ENCODE measurements at places on chromosomes 1 and 21.

DNA sequence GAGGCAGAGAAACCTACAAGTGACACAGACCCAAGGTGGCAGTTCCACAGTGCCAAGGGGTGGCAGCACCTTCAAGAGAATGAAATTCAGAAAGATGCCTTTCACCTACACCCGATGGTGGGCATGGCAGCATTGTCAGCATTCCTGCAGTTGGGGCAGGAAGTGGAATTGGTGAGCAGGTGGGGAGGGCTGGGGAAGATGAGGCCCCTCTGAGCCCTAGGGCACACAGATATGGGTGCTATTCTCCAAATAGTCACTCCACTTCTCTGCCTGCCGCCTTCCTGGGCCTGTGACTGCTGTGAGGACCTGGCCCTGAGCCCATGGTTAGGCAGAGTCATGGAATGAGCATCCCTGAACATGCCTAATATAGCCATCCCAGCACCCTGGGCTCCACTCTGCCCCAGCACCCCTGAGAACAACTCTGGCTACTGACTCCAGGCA is 8.3 kb downstream of the SHISA4 start:
- DNase-seq, result no peak

GRCh38 chr1:116710420-116711262 is 43.1 kb upstream of the IGSF3 start:
- DNase-seq, result no peak

GRCh38 chr1:111399792-111400610 is 27.5 kb downstream of the OVGP1 start:
- DNase-seq, result peak; percentile 32

GRCh38 chr1:2067393-2067792 is 17.2 kb downstream of the PRKCZ start:
- DNase-seq, result no peak

DNA sequence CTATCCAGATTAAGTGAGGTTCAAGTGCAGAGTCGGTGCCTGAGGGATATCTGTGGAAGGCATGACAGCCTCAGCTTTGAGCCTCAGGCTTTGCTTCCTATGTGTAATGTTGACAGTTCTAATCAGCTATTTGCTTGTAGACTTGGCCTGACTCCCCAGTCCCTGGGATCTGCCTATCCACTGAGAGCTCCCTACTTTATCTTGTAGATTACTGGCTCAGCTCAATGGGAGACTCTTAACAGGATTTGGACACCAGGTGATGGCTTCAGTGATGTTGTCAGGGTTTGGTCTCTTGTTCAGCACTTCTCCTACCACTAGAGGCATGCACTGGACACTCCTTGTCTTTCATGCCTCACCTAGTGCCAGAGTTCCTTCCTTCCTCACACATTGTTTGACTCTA is 126.6 kb upstream of the BEND5 start:
- no peak for DNase-seq

GRCh38 chr1:149993181-149993580 is 17.3 kb downstream of the OTUD7B start:
- DNase-seq, result no peak

- no peak for DNase-seq
Observed at GRCh38 chr21:45817345-45817744, 164.2 kb upstream of the COL6A1 start.

- peak; percentile 81 for DNase-seq
Observed at GRCh38 chr21:29656504-29657239, 283.1 kb downstream of the GRIK1 start.

DNA sequence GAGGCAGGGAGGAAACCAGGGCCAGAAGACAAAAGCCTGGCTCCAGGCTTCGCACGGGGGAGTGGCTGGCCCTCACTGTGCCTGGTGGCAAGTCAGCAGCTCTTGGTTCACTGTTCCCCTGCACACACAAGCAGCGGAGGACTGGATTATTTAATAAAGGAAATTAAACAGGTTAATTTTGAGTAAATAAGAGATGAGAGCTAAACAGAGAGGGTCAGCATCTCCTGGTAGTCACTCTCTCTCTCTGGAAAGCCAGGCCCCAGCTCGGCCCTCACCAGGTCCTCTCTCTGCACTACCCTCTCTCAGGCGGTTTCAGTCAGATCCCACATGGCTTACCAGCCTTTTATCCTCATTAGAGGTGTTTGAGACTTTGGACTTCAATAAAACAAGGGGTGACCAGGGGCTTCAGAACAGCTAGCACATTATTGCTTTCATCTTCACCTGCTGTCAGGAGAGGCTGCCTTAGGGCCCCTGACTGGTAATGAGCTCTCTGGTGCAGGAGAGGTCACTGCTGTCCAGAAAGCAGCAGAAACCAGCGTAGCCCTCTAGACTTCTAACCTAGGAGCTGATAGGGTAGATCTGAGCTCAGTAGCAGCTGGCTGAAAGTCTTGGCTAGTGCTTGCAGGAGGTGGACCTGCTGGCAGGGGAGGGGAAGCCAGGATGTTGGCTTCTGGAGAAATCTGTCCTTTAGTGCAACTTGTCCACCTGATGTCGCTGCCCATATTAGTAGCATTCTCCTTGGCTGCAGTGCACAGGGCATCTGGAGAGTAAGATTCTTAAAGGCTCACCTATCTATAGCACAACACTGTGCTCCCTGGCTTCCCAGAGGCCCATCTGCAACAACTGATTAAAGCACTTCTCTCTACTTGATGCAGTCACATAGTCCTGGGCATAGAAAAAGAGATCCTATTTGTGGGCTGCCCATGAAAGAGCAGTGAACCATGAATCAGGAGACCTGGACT is 45.9 kb downstream of the SYT6 start:
- peak; percentile 19 for DNase-seq

DNA sequence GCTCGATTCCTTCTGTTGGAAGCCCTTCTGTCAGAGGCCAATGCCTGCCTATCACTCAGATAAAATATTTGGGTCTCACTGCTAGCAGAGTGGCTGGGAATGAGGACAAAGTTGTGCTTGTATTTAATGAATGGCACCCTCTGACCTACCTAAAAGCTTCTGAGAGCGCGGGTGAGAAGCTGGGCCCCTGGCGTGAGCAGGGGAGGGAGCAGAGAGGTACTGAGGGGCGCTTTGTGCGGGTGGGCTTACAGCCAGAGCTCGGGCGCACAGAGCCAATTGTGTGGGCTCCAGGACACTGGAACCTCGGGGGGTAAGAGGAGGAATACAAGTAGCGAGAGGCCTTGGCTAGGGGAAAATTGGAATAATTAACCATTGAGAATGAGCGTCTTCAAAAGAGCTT is 32.3 kb downstream of the PCAT6 start:
- no peak for DNase-seq

DNA sequence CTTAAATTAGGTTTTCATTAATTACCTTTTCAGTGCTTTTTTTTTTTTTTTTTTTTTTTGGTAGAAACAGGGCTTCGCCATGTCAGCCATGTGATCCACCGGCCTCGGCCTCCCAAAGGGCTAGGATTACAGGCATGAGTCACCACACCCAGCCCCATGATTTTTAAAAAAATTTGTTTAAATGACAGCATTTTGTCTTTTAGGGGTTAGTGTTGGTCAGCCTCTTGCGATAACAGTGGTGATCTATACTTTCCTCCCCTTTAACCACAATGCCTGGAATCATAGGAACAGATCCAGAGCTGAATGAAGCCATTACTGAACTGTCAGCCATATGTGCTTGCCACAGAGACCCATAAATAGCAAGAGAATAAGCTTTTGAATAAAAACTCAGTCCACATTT is 73.9 kb downstream of the CACHD1 start:
- DNase-seq, result no peak

DNA sequence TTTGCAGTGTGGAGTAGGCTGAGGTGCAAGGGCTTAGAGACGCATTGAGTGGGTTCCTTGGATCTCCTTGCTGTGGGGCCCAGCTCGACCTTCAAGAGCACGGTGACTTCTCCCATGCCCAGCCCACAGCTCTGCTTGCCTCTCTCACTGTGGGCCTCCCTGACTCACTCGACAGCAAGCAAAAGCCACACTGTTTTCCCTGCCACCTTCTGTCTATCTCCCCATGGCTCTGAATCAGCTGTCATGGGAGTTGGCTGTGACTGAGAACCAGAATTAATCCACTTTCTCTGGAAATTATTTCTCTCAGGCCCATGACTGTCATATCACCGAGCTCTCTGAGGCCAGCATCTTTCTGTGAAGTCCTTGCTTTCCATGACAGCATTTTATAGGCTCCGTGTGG is 140.7 kb downstream of the NOS1AP start:
- DNase-seq, result no peak

GRCh38 chr1:9416506-9416905 is 122.8 kb upstream of the SLC25A33 start:
- DNase-seq, result no peak

DNA sequence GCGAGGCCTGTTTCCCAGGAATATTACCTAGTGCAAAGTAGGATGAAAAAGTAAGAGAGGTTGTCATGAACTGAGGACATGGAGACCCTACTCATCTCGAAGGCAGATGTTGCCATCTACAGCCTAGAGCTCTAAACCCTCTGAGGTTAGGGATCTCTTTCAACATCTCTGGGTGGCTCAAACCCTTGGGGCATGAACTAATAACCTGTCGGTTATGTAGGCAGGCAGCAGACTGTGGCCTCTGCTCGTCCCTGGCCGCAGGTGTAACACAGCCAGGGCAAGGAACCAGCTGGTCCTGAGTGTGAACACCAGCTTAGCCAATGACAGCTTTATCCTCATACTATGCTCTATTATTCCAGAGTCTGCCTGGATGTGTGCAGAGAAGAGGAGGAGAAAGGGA is 13.2 kb downstream of the CAPZB start:
- peak; percentile 16 for DNase-seq

DNA sequence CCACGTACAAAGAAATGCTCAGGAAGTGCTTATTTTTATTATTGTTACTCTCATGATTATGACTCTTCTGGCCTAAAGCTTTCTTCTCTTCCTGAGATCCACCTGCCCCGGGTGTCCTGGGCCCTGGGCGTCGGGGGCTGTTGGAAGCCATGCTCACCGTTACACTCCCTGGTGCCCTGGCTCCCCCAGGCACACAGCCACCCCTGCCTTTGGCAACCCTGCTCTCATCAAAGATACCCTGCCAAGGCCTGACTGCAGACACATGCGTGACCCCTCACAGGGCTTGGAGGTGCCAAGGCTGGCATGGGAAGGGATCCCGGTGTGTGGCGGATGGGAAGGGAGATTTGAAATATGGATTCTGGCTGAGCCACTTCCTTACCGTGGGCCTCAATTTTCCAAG is 3.3 kb upstream of the KISS1 start:
- no peak for DNase-seq

- no peak for DNase-seq
Observed at GRCh38 chr1:236471653-236472052, 52.1 kb upstream of the LGALS8 start.

- DNase-seq, result no peak
Observed at GRCh38 chr1:54259546-54260140, 59.7 kb downstream of the MRPL37 start.

DNA sequence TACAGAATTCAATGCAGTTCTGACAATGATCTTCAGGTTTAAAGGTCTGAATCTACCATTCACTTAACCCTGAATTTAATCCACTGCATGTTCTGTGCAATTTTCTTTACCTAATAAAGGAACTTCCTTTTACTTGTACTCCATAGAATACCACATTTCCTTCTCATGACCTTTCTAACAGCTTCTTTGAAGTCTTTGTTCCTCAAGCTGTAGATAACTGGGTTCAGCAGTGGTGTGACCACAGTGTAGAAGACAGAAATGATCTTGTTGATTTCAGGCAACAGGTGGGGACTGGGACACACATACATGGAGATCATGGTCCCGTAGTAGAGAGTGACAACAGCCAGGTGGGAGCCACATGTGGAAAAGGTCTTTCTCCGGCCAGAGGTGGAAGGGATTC is 878 bp downstream of the OR11L1 start:
- no peak for DNase-seq

- DNase-seq, result no peak
Observed at GRCh38 chr1:172338295-172338735, 82.2 kb upstream of the C1orf105 start.

DNA sequence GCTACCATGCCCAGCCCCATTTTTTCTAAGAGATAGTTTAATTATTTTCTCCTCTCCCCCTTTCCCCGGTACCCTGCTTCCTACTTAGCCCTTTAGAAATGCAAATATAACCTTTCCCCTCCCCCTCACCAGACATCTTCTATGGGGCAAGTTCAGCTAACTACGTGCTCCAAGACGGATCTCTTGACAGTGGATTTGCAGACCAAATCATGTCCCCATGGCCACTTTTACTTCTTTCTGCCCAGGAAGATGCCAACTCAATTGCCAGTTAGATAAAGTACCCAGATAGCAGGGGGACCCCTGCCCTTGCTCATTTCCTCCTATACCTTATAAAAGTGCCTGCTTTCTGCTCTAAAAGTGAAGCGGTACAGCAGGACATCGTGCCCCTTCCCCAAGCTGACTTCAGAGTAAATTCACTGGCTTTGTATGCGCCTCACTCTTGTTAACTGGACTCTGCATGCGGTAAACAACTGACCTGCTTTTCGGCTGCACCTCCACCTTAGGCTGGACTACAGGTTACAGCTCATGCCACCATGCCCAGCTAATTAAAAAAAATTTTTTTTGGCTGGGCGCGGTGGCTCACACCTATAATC is 7.4 kb downstream of the DNAJC11 start:
- DNase-seq, result no peak

DNA sequence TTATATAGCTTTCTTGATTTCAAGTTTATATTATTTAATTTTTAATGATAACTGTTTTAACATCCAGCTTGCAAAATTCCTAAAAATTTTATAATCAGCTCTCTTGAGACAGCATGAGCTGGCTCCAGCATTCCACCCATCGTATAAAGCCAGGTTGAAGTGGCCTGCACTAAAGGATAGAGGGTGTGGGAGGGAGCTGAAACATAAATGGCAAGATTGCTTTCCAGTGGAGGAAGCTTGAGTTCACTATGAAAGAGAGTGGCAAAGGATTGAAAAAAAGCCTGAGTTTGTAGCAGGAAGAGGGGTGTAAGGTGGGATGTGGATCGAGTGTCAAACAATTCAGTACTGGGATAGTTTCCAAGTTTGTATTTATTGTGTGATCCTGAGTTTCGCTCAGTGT is 48.5 kb upstream of the ZNF644 start:
- DNase-seq, result no peak

- no peak for DNase-seq
Observed at GRCh38 chr1:24379733-24380315, 33.8 kb downstream of the STPG1 start.

DNA sequence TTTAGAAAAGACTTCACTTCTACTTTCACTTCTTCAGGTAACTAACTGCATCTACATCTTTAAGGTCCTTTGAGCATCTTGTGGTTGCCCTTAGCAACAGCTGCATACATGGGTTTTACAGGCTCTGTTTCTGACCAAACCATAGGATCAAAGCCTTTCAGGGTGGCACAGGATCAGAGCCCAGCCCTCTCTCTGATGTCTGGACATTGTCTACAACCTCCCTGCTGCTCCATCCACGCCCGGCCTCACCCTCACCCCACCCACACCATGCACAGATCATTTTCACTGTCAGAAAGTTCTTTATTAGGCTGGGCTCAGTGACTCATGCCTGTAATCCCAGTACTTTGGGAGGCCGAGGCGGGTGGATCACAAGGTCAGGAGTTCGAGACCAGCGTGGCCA is 5.2 kb downstream of the NCF2 start:
- no peak for DNase-seq

DNA sequence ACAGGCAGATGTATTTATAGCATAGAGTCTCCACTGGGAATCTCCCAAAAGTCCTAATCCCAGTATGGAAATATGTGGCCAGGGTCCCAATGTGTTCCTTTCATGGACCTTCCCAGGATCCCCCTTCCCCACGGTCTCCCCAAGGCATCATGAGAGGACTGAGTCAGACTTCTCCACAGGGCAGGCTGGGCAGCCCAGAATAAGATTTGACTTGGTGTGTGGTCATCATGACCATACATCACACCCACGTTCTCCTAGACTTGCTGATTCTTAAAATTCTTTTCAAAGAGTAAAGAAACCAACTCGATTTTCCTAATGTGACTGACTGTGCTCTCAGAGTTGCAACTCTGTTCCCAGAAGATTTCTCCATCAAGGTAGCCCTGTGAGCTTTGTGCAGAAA is 93.9 kb upstream of the CD34 start:
- DNase-seq, result no peak
